Activated T-helper 17 cell treated with anti-CD3 and anti-CD28 coated beads, Interleukin-2, amount 50 U/mL, for 72 hours (primary cell): ENCODE measurements at places on chromosomes 16 and 17. TPM values are rescaled to one million over a fixed set of nuclear protein-coding genes. Genes with fewer than 3 reads are reported as not detected.

DNA sequence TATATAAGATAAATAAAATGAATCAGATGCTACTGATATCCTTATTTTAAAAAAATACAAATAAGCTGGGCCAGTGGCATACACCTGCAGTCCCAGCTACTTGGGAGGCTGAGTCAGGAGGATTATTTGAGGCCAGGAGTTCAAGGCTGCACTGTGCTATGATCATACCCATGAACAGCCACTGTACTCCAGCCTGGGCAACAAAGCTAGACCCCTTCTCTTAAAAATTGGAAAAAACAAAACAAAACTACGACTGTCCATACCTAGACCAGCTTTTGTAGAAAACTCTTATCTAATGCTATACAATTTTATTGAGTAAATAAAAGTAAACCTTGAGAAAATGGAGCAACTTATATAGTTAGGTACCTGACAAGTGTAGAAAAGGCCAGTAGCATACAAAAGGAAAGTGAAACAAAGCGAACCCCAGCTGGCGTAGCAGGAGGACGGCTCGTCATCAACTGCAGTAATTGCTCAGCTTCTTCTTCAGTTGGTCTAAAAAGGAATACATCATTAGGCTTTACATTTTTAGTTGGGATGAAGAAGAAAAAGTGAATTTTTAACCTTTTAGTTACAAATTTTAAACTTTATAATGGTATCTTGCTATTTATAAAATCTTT lies 23.6 kb downstream of the INTS2 start:
- ATAC-seq: peak; percentile 90

- ATAC-seq: no peak
Observed at GRCh38 chr17:2292100-2292499, 11.5 kb downstream of the SMG6 start.

The CLEC18B gene
- total RNA-seq: 1.2 TPM

GRCh38 chr16:1870365-1871082 lies 1.4 kb downstream of the MEIOB start:
- no peak for ATAC-seq

The KRTAP17-1 gene
- total RNA-seq: not detected

GRCh38 chr16:57533431-57534336 lies 2.7 kb downstream of the CCDC102A start:
- ATAC-seq: no peak

DNA sequence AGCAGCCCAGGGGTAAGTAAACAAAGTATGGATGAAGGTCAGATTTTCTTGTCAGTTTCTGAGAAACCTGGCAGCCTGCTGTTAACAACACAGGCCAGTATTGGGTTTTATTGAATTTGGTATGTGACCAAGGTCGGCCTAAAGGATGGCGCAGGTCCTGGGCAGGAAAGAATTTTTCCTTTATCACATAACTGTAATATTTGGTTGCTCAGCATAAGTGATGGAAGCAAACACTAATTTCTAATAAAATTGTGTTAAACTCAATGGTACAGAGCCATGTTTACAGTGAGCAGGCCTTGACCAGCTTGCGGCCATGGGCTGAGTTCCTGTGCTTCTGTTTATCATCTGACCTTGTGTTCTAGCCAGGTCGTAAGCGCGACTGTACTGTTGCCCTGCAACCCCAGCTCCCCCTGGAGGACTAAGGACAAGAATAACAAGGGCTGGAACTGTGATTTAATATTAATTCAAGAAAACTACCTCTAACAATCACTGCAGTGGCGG lies 10.5 kb downstream of the POLDIP2 start:
- no peak for ATAC-seq

GRCh38 chr16:56832768-56833167 lies 32.2 kb upstream of the SLC12A3 start:
- ATAC-seq: peak; percentile 86

DNA sequence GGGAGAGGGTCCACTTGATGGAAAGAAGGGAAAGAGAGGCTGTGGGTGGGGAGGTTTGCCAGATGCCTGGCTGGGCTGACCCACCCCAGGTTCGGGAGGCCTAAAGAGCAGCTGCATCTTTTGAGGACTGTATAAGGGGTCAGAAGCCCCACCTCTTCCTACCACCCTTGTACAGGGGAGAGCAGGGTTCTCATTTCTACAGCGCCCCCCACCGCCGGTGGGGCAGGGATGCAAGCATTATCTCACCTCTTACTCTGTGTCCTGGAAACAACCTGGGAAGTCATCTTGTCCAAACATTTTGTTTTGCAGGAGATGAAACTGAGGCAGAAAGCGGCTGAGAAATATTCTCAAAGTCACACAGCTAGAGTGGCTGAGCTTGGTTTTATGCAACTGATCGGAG lies 22.5 kb upstream of the CCDC182 start:
- ATAC-seq: no peak
